Transverse colon (tissue), 4 donors: ENCODE measurements at places on chromosomes 16 and 17. TPM values are rescaled to one million over a fixed set of nuclear protein-coding genes. Genes with fewer than 3 reads are reported as not detected.

- H3K4me3 ChIP-seq = peak overlapping the region; percentile 52
- peak; percentile 38 for DNase-seq
- peaks cover 54% of the 10 kb centered on the region for H3K4me1 ChIP-seq
These were observed 52.7 kb downstream of the SREBF1 start for GRCh38 chr17:17783825-17784656.

DNA sequence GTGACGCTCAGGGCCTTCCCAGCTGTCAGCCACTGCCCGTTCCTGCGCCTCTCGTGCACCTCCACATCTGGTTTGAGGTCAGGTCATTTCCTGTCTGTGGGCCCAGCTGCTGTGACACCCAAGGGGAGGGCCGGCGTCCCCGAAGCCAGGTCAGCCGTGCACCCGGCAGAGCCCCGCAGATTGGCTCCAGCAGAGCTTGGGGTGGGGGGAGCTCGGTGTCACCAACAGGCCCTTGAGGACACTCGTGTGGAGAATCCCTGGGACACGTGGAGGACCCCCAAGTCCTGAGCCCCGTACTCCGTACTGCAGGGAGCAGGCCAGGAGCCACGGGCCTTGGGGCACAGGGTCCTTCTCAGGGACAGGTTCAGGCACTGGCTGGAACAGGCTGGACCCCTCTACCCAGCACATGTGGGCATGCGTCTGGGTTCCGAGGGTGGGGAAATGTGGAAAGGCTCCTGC lies 4.8 kb downstream of the SPATA2L start:
- peaks cover 4% of the 10 kb centered on the region for H3K4me1 ChIP-seq
- no peak overlapping the region for H3K27ac ChIP-seq
- no peak overlapping the region for H3K4me3 ChIP-seq
- H3K27me3 ChIP-seq = no peaks in the 10 kb centered on the region
- H3K36me3 ChIP-seq = peaks cover 7% of the 10 kb centered on the region

GRCh38 chr17:81429821-81430551 lies 34.7 kb downstream of the BAHCC1 start:
- H3K36me3 ChIP-seq = no peaks in the 10 kb centered on the region
- H3K4me3 ChIP-seq = no peak overlapping the region
- no peak for DNase-seq
- peaks cover 33% of the 10 kb centered on the region for H3K4me1 ChIP-seq

GRCh38 chr17:8283356-8283755 lies 5.1 kb upstream of the RANGRF start:
- H3K36me3 ChIP-seq = no peaks in the 10 kb centered on the region
- H3K27me3 ChIP-seq = no peaks in the 10 kb centered on the region
- H3K27ac ChIP-seq = no peak overlapping the region
- DNase-seq = no peak

ST6GALNAC2 gene
- 1.4 TPM for total RNA-seq

PPY gene
- total RNA-seq = not detected

GRCh38 chr16:63787014-63787413 lies 1334.8 kb downstream of the CDH11 start:
- no peak overlapping the region for H3K4me3 ChIP-seq
- no peak for DNase-seq
- H3K4me1 ChIP-seq = no peaks in the 10 kb centered on the region
- H3K27me3 ChIP-seq = no peaks in the 10 kb centered on the region
- no peak overlapping the region for H3K27ac ChIP-seq

- no peak overlapping the region for H3K4me3 ChIP-seq
- no peaks in the 10 kb centered on the region for H3K27me3 ChIP-seq
- DNase-seq = no peak
- peaks cover 6% of the 10 kb centered on the region for H3K4me1 ChIP-seq
These were observed 5.6 kb downstream of the CMTR2 start for GRCh38 chr16:71283612-71284011.

PRSS22 gene
- 11.2 TPM for total RNA-seq

GRCh38 chr16:51151435-51151960 lies 428 bp upstream of the SALL1 start:
- peak overlapping the region; percentile 45 for H3K4me3 ChIP-seq
- peaks cover 99% of the 10 kb centered on the region for H3K27me3 ChIP-seq
- H3K27ac ChIP-seq = peak overlapping the region; percentile 74
- H3K36me3 ChIP-seq = no peaks in the 10 kb centered on the region
- peak; percentile 23 for DNase-seq

DNA sequence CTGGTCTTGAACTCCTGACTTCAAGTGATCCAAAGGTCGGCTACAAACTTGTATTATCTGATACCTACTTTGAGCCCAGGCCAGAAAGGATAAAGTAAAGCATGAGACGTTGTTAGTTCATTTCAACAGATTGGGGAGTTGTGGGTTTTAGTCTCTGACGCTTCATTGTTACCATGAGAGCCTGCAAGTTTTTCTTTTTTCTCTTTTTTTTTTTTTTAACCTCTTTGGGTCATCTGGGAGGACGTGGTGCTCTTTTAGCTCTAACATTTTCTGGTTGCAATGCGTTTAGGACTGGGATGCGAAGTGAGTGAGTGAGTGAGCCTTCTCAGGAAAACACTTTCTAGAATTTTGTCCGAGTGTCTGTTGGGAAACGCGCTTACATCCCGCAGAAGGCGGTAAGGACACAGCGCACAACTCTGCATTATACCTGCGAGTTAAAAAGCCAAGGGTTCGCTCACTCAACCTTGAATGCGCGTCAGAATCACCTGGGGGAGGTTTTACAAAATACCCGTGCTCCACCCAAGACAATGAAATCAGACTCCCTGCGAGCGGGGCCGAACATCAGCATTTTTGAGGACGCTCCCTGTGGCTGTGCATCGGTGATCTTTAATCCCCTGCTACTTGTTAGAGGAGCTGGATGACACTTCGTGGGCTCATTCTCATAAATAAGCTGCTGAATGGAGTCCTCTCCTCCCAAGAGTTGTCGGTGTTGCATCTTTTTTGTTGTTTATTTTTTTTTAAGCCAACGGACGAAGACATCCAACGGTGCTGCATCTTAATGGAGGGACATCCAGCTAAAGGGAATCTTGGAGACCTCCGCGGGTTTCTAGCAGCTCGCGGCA lies 629 bp upstream of the RNF135 start:
- H3K4me3 ChIP-seq = peak overlapping the region; percentile 72
- H3K27me3 ChIP-seq = no peaks in the 10 kb centered on the region
- no peaks in the 10 kb centered on the region for H3K36me3 ChIP-seq
- H3K27ac ChIP-seq = peak overlapping the region; percentile 89

ACAP1 gene
- 21.0 TPM for total RNA-seq

GRCh38 chr17:42402117-42402516 lies 13.9 kb upstream of the STAT3 start:
- peak overlapping the region; percentile 78 for H3K27ac ChIP-seq
- DNase-seq = peak; percentile 57
- H3K4me1 ChIP-seq = peaks cover 48% of the 10 kb centered on the region
- no peak overlapping the region for H3K4me3 ChIP-seq
- H3K27me3 ChIP-seq = no peaks in the 10 kb centered on the region

PIK3R6 gene
- total RNA-seq = not detected

DNA sequence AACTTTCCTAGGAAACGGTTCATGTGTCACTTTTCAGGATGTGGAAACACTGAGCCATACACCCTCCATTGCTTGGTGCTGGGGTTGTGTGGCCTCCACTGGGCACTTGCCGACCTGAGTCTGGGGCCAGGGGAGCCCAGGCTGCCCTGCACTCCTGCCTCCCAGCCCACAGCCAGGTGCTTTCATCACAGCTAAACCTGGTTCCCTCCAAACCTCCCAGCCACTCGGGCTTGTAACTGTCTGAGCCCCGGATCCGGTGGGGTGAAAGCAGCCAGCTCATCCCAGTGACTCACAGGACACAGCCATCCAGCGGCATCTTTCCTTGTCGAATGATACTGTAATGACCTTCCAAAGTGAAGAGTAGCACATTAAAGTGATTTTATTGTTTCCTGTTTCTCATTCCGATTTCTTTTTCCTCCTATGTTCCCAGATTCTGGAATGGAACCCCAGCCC lies 19.8 kb downstream of the CARHSP1 start:
- H3K27me3 ChIP-seq = no peaks in the 10 kb centered on the region
- H3K27ac ChIP-seq = no peak overlapping the region
- peaks cover 14% of the 10 kb centered on the region for H3K36me3 ChIP-seq
- H3K4me1 ChIP-seq = no peaks in the 10 kb centered on the region
- H3K4me3 ChIP-seq = no peak overlapping the region
- no peak for DNase-seq

IL17C gene
- total RNA-seq = not detected

EVPLL gene
- 0.41 TPM for total RNA-seq

GRCh38 chr16:22932032-22932771 lies 118.2 kb downstream of the HS3ST2 start:
- no peak overlapping the region for H3K27ac ChIP-seq
- H3K4me3 ChIP-seq = no peak overlapping the region
- peaks cover 46% of the 10 kb centered on the region for H3K27me3 ChIP-seq
- H3K4me1 ChIP-seq = no peaks in the 10 kb centered on the region

- H3K27me3 ChIP-seq = no peaks in the 10 kb centered on the region
- no peak overlapping the region for H3K4me3 ChIP-seq
- H3K36me3 ChIP-seq = peaks cover 62% of the 10 kb centered on the region
- no peak overlapping the region for H3K27ac ChIP-seq
- H3K4me1 ChIP-seq = no peaks in the 10 kb centered on the region
These were observed 62.0 kb downstream of the IL21R start for GRCh38 chr16:27463741-27464591.

DNA sequence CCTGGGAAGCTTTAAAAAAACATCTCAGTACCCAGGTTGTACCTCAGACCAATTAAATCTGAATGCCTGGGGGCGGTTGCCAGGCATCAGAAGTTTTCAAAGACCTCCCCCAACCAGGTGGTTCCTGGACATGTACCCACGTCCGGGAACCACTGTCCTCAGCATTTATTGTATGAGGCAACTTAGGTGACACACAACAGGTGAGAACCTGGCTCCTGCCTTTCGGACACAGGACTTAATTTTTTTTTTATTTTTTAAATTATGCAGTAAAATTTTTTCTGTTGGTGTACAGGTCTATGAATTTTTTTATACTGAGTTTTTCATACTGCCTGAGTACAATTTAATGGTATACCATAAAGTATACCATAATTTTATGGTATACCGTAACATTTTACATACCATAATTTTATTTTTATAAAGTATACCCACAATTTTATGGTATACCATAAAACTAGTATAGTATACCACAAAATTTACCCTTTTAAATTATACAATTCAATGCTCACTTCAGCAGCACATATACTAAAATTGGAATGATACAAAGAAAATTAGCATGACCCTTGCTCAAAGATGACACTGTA lies 38.7 kb upstream of the DHX8 start:
- no peaks in the 10 kb centered on the region for H3K27me3 ChIP-seq
- no peak for DNase-seq
- H3K4me3 ChIP-seq = no peak overlapping the region
- no peaks in the 10 kb centered on the region for H3K36me3 ChIP-seq

BEAN1 gene
- not detected for total RNA-seq

- no peak for DNase-seq
- no peaks in the 10 kb centered on the region for H3K4me1 ChIP-seq
- H3K27ac ChIP-seq = no peak overlapping the region
- no peaks in the 10 kb centered on the region for H3K36me3 ChIP-seq
These were observed 420.9 kb upstream of the SOX9 start for GRCh38 chr17:71699907-71700306.

GRCh38 chr16:88306860-88307545 lies 75.8 kb upstream of the ZNF469 start:
- H3K27me3 ChIP-seq = no peaks in the 10 kb centered on the region
- H3K4me1 ChIP-seq = no peaks in the 10 kb centered on the region
- no peak overlapping the region for H3K4me3 ChIP-seq
- H3K36me3 ChIP-seq = no peaks in the 10 kb centered on the region
- no peak overlapping the region for H3K27ac ChIP-seq

CLEC16A gene
- total RNA-seq = 147 TPM

KRT33A gene
- not detected for total RNA-seq

DNA sequence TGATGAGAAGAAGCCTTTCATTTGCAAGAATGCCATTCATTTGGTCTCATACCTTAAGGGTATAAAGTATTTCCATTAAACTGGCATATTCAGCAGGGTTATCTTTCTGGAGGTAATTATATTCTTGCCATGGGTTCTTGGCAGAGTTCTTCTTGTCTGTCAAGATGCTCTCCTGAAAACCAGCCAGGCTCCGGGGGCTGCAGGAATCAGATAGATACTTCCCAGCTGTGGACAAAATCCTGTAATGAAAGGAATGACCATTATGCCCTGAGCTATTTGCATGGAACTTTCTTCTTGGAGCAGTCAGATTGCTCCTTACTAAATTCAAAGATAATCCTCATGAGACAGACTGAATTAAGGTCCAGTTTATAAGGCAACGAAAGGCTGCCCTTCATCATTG lies 47.0 kb downstream of the COG7 start:
- H3K27ac ChIP-seq = no peak overlapping the region
- no peak for DNase-seq
- H3K4me3 ChIP-seq = no peak overlapping the region
- H3K36me3 ChIP-seq = peaks cover 23% of the 10 kb centered on the region
- H3K4me1 ChIP-seq = peaks cover 13% of the 10 kb centered on the region

- no peaks in the 10 kb centered on the region for H3K36me3 ChIP-seq
- no peaks in the 10 kb centered on the region for H3K4me1 ChIP-seq
- H3K27me3 ChIP-seq = no peaks in the 10 kb centered on the region
- H3K27ac ChIP-seq = no peak overlapping the region
- DNase-seq = no peak
These were observed 1091.0 kb downstream of the CDH8 start for GRCh38 chr16:60945225-60945624.

- H3K4me3 ChIP-seq = peak overlapping the region; percentile 98
- DNase-seq = peak; percentile 39
- no peaks in the 10 kb centered on the region for H3K27me3 ChIP-seq
These were observed 986 bp upstream of the ELOB start for GRCh38 chr16:2777903-2778629.

DNA sequence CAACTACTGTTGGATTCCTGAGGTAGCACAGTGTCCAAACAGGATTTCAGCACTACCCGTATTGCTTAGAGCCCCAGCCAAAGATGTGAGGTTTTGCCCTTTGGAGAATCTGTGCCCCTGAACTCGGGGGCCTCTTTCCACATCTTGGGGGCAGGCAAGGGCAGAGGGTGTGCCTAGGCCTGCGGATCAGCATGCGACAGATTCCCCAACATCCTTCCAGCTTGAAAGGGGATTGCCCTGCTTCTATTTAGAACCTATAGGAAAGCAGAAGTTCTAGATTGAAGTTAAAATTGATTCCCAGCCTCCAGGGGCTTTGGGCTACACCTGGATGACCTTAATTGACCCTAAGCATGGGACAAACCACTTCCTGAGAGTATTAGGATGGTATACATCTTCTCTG lies 19.6 kb downstream of the NOD2 start:
- no peaks in the 10 kb centered on the region for H3K4me1 ChIP-seq
- no peak overlapping the region for H3K27ac ChIP-seq
- no peak overlapping the region for H3K4me3 ChIP-seq
- no peaks in the 10 kb centered on the region for H3K27me3 ChIP-seq
